ENCODE measurements at places on chromosomes 11 and 22. TPM values are rescaled to one million over a fixed set of nuclear protein-coding genes. Genes with fewer than 3 reads are reported as not detected.

The ZNRD2 gene
- 56.1 TPM for total RNA-seq

The MS4A10 gene
- total RNA-seq, result not detected

The SMIM35 gene
- total RNA-seq, result not detected

The F2 gene
- total RNA-seq, result not detected

The ANO9 gene
- 20.0 TPM for total RNA-seq

The GAB2 gene
- total RNA-seq, result 9.5 TPM

The KCNJ1 gene
- total RNA-seq, result 0.17 TPM

DNA sequence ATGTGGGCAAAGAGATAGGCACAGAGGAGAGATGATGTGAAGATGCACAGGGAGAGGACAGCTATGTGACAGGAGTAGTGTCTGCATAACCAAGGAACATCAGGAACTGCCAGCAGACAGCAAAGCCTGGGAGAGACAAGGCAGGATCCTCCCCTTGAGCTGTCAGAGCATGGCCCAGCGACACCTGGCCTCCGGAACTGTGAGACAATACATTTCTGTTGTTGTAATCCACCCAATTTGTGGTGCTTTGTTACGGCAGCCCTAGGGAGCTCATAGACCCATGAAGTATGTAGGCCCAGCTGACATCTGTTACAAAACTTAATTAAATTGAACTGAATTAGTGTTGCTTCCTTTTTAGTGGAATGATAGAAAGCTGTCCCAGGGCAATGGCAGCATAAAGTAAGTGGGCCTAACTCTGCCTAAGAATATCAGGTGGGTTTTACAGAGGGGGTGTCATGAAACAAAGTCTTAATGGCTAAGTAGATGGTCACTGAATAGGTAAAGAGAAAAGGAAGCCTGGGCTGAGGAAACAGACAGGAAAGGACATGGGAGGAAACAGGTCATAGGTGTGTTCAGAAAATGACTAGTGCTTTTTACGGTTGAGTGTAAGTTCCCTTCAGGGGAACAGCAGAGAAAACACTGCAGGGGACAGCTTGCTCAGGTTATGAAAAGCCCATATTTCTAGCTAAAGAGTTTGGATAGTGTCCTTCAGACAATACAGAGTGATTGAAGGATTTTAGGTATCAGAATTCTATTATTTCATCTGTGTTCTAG, 24.8 kb downstream of the RASSF10 start:
- DNase-seq, result no peak

DNA sequence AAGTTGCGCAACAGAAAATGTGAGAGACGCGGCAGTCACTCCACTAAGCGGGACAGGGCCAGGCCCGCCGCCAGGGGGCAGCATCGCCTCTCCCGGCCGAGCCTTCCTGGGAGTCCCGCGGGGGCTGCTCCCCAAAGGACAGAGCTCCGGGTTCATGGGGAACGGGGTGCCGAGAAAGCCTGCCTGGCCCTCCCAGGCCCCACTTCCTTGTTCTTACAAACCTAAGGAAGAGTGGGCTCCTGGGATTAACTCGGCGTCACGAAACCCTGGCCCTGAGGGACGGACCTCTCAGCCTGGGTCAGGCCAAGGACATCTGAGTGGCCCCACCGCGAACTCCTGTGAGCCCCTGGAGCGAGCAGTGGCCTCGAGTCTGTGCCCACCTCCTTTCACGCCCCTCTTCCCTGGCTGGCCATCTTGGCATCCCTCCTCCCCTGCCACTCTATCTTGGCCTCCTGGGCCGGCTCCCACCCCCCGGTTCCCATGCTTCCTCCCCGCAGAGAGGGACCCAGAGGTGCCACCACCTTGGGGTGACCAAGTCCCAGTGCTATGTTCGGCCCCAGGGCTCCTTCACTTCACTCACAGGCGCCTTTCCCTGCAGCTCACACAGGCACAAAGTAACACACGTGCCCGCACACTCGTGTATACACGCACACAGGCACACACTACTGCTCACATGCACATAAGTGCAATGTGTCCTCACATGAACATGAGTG, 99.9 kb upstream of the FGF3 start:
- DNase-seq, result peak; percentile 99

GRCh38 chr22:37566329-37566837, 6.1 kb downstream of the CDC42EP1 start:
- DNase-seq, result no peak

- DNase-seq, result no peak
These were observed 531.9 kb upstream of the ISX start for GRCh38 chr22:34534101-34534500.

DNA sequence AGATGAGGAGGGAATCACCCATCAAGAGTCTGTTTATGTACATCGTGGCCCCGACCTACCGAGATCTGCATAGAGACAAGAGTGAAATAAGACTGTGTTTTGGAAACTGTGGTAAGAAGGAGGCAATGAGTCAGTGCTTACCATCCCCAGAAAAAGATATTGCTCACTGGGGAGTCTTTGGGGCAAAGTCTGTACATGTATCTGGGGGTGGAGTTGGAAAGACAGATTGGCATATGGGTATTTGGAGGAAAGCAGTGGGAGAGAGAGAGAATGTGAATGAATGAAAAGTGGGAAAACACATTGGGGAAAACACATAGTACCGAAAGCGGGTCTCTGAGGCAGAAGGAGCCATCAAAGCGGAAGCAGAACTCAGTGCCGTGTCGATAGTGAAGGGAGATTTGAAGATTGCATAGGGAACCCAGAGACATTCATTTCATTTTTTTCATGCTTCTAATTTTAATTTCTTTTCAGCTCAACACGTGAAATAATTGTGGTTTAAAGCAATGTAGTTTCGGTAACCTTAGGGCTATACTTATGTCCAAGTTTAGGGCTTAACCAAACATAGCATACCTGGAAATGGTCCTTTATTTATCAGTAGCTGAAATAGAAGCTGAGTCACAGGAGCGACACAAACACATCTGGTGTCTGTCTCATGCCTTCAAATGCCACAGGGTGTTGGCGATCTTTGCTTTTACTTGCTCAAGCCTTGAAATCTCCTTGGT, 98.6 kb upstream of the CD44 start:
- DNase-seq, result no peak

GRCh38 chr11:128852327-128853023, 14.6 kb downstream of the KCNJ1 start:
- DNase-seq, result no peak

DNA sequence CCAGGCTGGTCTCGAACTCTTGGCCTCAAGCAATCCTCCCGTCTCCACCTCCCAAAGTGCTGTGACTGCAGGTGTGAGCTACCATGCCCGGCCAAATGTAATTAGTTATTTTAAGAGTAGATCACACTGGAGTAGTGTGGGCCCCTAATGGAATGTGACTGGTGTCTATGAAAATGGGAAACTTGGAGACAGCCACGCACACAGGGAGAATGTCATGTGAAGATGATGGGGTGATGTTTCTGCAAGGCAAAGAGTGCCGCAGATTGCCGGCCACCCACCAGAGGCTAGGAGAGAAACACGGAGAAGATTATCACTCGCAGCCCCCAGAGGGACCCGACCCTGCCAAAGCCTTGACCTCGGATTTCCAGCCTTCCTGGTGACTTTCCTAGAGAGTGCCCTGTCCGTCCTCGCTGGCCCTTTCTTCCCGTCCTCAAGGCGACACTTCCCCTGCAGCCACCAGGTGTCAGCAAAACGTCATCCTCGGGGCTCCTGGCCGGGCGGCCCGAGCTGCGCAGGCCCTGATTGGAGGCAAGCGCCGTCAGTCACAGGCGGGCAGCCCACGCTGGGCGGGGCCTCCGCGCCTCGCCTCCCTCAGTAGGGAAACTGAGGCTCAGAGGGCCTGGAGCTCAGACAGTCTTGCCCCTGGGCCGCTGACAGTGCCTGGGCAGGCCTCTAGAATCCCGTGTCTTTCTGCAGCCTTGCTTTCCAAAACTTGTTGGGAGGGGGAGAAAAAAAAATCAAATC, 16.3 kb downstream of the CRYBB2 start:
- DNase-seq, result peak; percentile 66

GRCh38 chr11:61848631-61849030, 20.5 kb downstream of the FADS2 start:
- no peak for DNase-seq

DNA sequence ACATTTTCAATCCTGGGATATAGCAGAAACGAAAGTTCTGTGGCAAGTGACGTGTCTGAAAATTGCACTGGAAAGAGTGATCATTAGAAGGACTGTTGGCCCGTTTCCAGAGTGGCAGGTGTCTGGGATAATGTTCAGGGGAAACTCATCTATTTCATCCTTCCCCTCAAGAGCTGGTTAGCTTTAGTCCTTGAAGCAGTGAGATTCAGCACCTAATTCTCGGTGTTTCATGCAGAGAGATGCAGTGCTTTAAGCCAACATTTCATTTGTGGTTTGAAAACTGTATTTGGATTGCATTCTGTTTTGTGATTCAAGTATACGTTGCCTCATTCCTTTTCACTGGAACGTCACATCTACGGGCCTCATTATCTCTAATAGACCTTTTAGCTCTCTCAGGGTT, 205.0 kb upstream of the RAG2 start:
- DNase-seq, result no peak

DNA sequence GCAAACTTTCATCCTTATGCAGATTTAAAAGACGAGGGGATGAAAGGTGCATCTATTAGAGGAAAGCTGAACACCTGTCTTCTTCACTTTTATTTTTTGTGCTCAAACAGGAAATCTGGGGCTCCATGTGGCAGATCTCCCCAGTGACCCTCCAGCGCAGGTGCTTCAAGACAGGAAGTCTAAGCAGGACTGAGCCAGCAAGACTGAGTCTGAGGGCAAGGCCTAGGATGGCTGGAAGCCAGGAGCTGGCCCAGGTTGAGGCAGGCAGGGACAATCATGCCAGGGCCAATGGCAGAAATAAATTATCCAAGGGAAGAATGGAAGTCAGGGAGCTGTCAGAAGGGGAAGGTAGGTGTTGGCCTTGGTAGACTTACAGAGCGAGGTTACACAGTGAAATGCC, 101.1 kb upstream of the SPON1 start:
- DNase-seq, result no peak

GRCh38 chr22:19478045-19478900, 720 bp downstream of the UFD1 start:
- DNase-seq, result no peak

GRCh38 chr11:66696146-66696545, 18.5 kb upstream of the RBM4B start:
- no peak for DNase-seq

DNA sequence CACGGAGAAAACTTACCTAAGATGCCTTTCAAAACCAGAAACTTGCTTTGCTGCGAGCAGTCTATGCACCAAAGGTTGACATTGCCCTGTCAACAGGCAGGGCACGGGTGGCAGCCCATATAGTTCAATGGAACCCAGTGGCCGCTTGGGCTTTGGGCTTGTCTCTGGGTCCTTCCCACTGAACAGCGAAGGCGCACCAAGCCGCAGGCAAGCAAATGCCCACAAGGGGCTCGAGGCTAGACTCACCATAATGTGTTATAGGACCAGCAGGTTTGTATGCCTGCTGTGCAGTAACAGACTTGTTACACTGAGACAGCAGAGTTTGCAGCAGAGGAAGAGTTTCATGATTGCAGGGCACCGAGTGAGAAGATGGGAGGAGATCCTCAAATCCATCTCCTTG, 20.3 kb downstream of the CLDN5 start:
- no peak for DNase-seq

GRCh38 chr11:6576471-6577373, 26.7 kb downstream of the RRP8 start:
- DNase-seq, result peak; percentile 26

DNA sequence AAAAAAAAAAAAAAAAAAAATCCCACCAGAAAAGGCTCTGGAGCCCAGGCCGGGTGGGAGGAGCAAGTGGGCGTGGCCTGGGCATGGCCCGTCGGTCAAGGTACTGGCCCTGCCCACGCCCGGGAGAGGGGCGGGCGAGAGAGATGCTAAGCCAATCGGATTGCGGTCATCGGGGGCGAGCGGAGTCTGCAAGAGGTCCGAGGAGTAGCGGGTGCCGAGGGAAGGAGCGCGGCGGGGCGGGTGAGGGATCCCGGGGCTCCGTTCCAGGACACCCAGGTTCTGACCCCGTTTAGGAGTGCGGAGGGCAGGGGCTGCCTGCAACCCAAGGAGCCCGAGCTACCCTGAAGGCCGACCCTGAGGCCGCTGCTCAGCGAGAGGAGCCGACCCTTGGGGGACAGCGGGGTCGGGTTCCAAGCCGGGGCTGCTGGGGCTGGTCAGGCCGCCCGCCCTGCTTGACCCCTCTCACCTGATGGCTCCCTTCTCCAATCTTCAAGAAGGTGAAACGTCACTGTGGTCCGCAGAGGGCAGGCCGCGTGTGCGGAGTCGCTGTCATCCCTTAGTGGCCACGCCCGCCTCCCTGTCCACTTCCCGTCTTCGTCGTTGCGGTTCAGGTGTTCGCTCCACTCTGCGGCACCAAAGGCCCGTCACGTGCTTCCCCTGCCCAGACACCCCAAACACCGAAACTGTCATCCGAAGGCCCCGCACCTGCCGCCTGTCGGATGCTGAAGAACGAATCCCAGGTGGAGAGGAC, 11.1 kb upstream of the TAB1 start:
- peak; percentile 87 for DNase-seq

DNA sequence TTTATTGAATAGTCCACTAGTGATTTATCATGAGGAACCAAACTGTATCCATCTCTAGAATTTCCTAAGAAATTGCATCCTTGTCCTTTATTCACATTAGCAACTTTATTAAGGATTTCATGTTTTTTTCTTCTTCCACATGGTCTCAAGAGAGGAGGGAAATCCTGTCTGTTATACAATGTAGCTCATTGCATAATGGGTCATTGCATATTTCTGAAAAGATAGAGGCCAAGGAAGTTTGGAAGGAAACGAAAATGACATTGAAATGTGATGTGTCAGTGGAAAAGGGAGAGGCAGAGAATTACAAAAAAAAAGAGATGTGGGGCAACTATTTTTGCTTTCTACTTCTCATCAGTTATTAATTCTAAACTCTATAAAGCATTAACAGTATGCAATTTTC, 353.1 kb downstream of the METTL15 start:
- no peak for DNase-seq

GRCh38 chr11:12687740-12688139, 13.5 kb downstream of the TEAD1 start:
- peak; percentile 62 for DNase-seq

DNA sequence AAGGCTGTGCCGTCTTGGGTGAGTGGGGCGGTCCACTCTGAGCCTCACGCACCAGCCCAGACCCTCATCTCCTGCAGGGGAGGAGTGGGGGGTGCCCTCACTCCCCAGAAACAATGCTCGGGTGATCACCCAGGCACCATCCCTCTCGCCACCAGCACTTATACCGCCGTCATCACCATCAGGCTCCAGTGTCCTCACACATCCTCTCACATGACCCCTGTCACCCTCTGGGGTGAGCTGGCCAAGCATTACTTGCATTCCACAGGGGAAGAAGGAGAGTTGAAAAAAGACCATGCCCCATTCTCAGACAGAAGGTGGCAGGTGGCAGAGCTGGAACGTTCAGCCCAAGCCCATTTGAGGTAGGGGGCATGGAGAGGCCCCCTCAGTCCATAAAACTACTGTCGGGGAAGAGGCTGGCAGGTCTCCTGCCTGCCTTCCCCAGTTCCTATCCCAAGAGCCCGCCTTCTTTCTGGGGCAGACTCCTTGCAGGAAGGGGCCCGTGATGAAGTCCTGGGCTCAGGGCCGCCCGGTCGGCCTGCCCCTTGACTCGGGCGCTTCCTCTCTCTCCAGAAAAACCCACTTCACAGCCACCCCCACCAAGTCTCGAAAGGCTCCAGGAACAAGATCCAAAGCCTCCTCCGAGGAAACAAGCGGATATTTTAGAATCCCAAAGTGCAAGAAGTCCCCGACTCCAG, 153.3 kb downstream of the DSCAML1 start:
- no peak for DNase-seq

Measured in H1 (cell line).